Left lung (tissue), 14 donors: ENCODE measurements at places on chromosomes 1 and 21.
A peak's percentile ranks its signal among the peaks of the same experiment; 100 is the strongest.

GRCh38 chr1:42958488-42959319 lies at the start of gene SLC2A1:
Gene SLC2A1, minus strand, starts transcription at chr1:42958868. Its CDS starts 217 bp downstream, at chr1:42958651.
- peaks cover 65% of the 10 kb centered on the region for H3K27me3 ChIP-seq
- H3K36me3 ChIP-seq: no peaks in the 10 kb centered on the region
- H3K4me3 ChIP-seq: peak within 1 kb of the TSS; percentile 85
- peaks cover 4% of the 10 kb centered on the region for H3K4me1 ChIP-seq

DNA sequence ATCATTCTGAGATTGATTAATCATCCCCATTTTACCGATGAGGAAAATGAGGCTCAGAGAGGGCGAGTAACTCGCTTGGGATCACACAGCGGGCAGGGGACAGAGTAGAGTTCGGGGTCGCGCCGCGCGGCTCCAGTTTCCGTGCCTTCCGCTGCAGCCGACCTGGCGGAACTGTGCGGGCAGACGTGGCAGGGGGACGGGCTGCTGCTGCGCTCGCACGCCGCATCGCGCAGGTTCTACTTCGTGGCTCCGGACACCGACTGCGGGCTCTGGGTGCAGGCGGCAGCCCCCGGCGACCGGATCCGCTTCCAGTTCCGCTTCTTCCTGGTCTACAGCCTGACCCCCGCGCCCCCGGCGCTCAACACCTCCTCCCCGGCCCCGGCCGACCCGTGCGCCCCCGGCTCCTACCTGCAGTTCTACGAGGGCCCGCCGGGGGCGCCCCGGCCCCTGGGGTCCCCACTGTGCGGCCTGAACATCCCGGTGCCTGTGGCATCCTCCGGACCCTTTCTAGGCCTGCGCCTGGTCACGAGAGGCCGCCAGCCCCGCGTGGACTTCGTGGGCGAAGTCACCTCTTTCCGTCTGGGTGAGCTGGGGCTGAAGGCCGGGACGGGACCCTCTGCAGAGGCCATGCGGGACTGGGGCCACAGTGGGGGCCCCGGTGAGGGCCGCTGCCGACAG lies 2.3 kb downstream of the LDLRAD2 start:
- H3K27ac ChIP-seq: no peak overlapping the region
- DNase-seq: no peak
- peaks cover 17% of the 10 kb centered on the region for H3K4me1 ChIP-seq
- H3K36me3 ChIP-seq: no peaks in the 10 kb centered on the region

DNA sequence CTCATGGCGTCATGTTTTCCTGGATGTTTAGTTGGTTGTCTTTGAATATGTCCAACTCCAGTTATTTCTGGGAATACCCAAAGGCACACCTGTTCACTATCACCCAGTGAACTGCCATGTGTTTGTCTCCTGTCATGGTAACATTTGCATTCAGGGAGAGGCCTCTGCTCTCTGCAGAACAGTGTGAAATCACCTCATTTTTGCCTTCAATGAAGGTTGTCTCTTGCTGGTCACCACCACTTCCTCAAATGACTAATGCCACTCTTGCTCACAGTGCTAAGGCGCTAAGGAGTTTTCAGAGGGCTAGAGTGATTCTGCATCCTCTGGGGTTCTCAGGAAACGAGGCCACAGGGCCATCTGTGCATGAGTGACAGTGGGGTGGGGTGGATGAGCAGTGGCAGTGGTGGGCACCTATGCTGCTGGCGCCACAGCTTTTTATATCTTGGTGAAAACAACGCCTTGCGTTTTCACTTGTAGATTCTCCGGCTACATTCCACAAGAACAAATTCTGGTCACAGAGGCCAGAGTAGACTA lies 60.0 kb upstream of the ATP5PO start:
- peaks cover 30% of the 10 kb centered on the region for H3K4me1 ChIP-seq
- H3K27ac ChIP-seq: peak overlapping the region; percentile 75
- no peaks in the 10 kb centered on the region for H3K27me3 ChIP-seq
- no peaks in the 10 kb centered on the region for H3K36me3 ChIP-seq
- DNase-seq: no peak

DNA sequence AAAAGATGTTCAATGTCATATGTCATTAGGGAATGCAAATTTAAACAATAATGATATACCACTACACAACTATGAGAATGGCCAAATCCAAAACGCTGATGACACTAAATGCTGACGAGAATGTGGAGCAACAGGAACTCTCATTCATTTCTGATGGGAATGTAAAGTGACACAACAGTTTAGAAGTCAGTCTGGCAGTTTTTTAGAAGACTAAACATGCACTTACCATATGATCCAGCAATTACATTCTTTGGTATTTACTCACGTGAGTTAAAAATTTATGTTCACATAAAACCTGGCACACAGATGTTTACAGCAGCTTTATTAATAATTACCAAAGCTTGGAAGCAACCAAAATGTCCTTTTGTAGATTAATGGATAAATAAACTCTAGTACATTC lies 110.4 kb upstream of the C1orf21 start:
- H3K27ac ChIP-seq: no peak overlapping the region
- H3K4me3 ChIP-seq: no peak overlapping the region
- H3K27me3 ChIP-seq: no peaks in the 10 kb centered on the region
- no peaks in the 10 kb centered on the region for H3K36me3 ChIP-seq
- no peaks in the 10 kb centered on the region for H3K4me1 ChIP-seq
- no peak for DNase-seq

DNA sequence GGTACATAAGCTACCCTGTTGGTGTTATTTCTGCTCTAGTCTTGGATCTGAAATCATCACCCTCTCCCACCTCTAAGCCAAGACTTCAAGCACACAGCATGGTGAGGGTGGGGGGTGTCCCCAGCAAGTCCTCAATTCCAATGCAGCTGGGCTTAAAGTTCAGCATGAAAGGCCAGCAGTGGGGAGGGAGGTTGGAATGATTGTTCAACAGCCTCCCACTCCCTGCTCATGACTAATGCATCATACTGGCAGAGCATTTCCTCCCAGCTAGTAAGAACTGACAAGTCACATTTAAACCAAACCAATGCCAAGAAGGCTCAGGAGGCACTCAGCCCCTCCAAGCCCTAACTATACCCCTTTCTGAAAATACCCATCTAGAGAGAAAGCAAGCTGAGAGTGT lies 50.1 kb downstream of the TIAM1 start:
- no peaks in the 10 kb centered on the region for H3K4me1 ChIP-seq
- H3K4me3 ChIP-seq: no peak overlapping the region
- H3K27ac ChIP-seq: no peak overlapping the region
- H3K36me3 ChIP-seq: no peaks in the 10 kb centered on the region
- H3K27me3 ChIP-seq: no peaks in the 10 kb centered on the region

DNA sequence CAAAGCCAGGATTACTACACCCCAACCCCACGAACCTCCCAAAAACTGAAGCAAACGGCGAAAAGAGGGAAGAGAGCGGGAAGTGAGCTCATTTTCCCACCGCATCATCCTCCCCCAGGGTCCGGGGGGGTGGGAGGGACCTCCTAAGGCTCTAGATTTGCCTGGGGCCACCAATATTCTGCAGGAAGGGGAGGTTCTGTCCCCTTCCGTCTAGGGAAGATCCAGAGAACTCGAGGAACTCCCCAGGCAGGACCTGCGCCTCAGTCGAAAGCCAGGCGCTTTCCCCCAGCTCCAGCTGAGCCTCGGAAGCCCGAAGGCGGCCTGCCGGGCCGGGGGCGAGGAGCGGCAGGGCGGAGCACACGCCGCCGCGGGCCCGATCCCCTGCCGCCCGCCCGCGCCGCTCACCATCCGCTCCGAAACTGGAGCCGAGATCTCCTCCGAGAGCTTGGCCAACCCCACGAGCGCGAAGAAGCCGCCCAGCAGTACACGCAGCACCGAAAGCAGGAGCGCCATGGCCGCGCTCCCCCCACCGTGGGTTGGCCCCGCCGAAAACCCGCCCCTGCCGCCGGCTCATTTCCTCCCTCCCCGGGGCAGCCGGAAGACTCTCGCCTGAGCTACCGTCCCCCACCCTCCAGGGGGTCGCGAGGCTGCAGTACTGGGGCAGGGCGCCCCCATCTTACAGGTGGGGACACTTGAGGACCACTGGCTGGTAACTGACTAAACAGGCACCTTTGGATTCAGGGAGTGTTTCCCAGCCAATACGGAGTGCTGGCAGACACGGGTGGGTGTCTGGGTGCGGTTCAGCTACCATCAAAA lies at the start of gene TMEM35B:
TMEM35B (minus strand) TSS at position 555 of the 816 bp plus-strand sequence; CDS start at position 513, 42 bp downstream.
- peaks cover 16% of the 10 kb centered on the region for H3K36me3 ChIP-seq
- peaks cover 32% of the 10 kb centered on the region for H3K4me1 ChIP-seq
- peak within 1 kb of the TSS; percentile 76 for H3K4me3 ChIP-seq
- DNase-seq: peak; percentile 81

DNA sequence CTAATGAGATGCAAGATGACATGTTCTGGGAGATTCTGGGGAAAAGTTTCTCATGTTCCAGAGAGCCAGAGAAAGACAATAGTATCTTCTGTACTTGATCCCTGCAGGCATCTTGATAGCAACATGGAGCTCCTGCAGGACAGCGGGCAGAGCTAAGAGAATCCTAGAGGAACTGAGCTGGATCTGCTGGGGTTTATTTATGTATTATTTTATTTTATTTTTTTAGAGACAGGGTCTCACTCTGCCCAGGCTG lies 22.7 kb upstream of the SCAF4 start:
- H3K36me3 ChIP-seq: no peaks in the 10 kb centered on the region
- no peak overlapping the region for H3K4me3 ChIP-seq
- no peaks in the 10 kb centered on the region for H3K27me3 ChIP-seq
- no peaks in the 10 kb centered on the region for H3K4me1 ChIP-seq
